ENCODE measurements at places on chromosomes 7 and 10.

DNA sequence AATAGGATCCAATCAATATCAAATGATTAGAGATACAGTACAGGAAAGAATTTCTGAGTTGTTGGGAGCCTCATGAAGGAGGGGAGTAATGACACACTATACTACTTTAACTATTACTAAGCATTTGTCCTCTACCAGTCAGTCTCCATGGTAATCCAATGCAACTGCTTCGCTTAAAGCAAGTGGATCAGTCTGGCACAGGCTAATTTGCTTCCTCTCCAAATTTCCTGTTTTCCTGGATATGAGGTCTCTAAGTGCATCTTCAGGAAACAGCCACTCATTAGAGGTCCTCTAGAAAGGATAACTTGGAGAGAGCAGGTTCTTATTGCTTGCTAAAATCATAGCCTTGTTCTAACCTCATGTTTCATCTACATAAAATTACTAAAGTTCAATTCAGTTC is 8.4 kb upstream of the SEPTIN7 start:
- DNase-seq: no peak

DNA sequence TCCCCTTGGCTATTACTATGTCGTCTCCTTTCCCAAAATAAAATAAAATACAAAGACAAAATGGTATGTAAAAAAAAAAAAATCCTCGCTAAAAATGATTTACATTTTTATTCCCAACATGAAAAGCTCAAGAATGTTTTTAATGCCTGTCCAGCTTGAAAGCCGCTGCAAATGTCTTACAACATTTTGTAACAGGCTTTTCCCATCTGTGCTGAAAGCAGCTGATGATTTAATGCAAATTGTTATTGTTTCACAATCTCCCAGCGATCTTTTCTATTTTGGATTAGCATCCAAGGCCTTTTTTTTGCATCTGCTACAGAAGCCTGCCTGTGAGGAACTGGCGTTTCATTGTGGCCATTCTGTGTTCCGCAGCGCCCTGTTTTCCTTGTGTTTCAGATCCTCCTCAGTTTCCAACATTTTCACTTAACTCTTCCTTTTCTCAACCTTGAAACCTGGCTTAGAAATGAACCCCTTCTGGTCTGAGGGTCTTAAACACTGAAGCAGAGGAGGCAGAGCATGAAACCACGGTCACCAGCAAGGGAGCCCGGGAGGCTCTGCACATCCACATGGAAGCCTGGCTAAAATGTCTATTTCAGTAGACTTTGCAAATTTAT is 712.1 kb downstream of the PARD3 start:
- DNase-seq: no peak

DNA sequence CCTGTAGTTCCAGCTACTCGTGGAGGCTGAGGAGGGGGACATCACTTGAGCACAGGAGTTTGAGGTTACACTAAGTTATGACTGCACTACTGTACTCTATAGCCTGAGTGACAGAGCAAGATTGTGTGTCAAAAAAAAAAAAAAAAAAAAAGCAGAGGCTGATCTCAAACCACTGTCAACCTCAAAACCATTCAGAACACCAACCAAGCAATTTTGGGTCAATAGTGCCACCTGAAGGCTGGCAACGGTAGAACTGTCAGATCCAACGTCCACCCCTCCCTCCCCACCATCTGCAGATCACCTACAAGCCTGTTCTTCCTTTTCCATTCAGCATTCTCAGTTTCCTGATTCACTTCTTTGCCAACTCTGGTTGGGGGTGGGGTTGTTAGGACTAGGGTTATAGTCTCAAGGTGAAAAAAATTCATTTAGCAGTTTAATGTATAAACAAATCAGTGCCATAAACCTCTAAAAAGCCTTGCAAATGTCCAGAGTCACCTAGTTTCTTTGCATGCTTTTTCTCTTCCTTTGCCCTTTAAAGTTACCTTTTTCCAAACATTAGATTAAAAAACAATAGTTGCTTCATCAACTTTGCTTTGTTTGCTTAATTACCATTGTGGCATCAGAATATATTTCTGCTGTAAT is 2.6 kb downstream of the MRPS33 start:
- peak; percentile 72 for DNase-seq

- no peak for DNase-seq
Measured at GRCh38 chr10:49634069-49634660, 20.3 kb downstream of the CHAT start.

DNA sequence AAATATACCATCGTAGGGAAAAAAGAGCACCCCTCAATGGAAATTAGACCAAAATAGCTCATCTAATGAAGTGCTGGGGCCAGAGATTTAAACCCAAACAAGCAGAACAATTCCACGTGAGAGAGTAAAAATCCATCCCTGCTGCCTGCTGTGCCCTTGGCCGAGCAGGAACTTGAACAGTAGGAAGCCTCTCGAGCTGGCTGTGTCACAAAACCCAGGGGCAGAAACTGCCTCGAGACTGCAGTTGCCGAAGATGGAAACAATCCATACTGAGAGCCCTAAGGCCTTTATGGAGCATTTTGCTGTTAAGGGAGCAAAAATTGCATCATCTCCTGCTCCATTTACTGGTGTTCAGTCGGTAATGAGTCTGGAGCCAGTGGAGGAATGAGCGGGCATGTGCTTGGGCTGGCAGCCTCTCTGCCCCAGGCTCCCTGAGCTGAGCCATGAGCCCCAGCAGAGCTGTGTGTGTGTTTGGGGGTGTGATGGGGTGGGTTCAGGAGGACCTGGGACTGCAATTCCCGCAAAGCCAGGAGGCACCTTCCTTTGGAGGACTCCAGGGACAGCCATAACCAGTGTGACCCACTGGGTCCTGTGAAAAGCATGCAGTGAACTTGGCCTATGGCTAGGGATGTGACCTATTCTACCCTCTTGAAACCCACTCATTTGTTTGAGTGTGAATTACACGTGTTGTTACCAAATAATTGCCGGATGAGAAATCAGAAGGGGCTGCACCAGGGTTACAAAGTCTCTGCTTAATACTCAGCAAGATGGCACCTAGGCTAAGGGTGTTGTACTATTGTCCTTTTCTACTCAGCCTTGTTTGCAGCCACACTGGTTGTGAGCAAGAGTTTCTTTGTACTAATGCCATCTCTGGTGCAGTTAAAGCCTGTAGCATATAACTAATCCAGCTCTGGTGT is 58.3 kb downstream of the CDHR3 start:
- no peak for DNase-seq

DNA sequence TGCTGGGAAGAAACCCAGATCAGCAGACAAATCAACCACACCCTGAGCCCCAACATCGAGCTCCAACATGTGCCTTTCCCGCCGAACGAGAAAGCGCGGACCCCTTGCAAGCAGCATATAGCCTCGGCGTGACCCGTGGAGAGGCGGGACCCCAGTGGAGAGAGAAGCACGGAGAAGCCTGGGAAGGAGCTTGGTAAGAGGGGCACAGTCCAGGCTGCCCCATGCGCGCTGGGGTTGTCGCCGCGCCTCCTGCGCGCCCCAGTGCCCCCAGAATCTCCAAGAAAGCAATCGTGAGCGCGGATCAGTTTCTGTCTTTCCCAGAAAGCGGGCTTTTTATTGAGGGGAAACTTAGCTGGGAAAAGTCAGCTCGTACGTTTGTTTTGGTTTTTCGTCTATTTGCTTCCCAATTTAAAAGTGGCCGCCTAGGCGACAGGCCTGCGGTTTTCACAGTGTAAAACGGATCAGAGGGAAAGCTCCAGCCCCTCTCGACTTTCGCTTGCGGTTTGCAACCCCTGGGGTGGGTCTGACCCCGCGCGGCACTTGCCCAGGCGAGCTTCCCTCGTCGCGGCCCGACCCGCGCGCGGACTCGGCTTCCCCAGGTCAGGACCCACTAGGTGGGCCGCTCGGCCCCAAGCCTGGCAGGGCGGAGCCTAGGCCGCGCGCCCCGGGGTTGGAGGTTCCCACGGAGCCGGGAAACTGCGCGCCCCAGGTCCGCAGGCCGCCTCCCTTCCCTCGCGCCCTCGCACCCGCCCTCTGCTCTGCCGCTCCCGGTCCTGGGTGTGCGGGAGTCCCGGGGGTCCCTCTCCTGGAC is 31.1 kb downstream of the SKIDA1 start:
- peak; percentile 65 for DNase-seq

DNA sequence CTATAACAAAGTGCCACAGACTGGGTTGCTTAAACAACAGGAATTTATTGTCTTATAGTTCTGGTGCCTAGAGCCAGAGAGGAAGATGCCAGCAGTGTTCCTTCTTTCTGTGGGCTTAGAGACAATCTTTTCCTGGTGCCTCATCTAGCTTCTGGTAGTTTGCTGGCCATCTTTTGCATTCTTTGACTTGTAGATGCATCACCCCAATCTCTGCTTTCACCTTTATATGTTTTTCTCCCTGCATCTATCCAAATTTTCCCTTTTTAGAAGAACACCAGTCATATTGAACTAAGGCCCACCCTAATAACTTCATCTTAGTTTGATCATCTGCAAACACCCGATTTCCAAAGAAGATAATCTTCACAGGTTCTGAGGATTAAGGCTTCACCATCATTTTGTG is 66.8 kb downstream of the CDK1 start:
- no peak for DNase-seq

GRCh38 chr7:18590744-18591340 is 95.3 kb downstream of the HDAC9 start:
- no peak for DNase-seq

GRCh38 chr7:77811516-77812289 is 13.1 kb downstream of the PHTF2 start:
- DNase-seq: no peak

GRCh38 chr7:155345490-155345889 is 47.8 kb downstream of the INSIG1 start:
- DNase-seq: no peak

- no peak for DNase-seq
Measured at GRCh38 chr10:101835362-101835761, 8.2 kb downstream of the KCNIP2 start.

Data from activated CD8-positive, alpha-beta memory T cell treated with anti-CD3 and anti-CD28 coated beads, Interleukin-2, amount 50 U/mL, for 48 hours (primary cell).